ENCODE measurements at places on chromosomes 12 and 14. TPM values are rescaled to one million over a fixed set of nuclear protein-coding genes. Genes with fewer than 3 reads are reported as not detected.

DNA sequence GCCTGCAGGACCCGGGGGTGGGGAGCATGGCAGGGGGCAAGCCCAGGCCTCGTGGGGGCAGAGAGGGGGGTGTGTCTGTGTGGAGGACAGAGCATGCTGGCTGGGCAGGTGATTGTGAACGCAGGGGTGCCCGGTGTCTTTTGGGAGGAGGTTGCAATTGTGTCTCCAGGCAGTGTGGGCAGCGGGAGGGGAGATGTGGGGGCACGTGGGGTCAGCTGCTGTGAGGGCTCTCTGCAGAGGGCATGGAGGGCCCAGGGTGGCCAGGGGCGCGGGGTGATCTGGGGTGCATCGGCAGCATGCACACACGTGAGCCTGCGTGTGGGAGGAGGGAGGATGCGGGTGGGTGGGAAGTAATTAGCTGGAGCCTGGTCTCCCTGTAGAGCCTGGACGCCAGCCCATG, 32.2 kb upstream of the DIO3 start:
- DNase-seq = no peak

DNA sequence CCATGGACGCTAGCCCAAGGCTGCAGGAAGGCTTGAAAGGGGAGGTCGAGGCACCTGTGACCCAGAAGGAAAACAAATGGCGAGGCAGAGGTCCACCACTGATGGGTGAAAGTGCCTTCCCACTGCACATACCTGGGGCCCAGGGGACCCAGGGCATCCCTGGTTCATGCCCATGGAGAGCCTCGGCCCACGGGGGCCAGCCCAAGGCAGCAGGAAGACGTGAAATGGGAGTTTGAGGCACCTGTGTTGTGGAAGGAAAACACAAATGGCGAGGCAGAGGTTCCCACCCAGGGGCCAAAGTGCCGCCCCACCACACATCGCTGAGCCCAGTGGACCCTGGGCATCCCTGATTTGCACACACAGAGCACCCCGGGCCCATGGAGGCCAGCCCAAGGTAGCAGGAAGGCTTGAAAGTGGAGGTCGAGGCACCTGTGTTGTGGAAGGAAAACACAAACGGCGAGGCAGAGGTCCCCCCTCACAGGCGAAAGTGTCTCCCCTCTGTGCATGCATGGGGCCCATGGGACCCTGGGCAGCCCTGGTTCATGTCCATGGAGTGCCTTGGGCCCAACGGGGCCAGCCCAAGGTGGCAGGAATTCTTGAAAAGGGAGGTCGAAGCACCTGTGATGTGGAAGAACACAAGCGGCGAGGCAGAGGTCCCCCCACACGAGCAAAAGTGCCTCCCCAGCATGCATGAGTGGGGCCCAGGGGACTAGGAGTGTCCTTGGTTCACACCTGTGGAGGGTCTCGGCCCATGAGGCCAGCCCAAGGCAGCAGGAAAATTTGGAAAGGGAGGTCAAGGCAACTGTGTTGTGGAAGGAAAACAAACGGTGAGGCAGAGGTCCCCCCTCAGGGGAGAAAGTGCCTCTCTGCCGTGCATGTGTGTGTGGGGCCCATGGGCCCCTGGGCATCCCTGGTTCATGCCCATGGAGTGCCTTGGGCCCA, 383.3 kb downstream of the ALG10 start:
- no peak for DNase-seq

GRCh38 chr12:120598674-120599463, 17.7 kb upstream of the POP5 start:
- no peak for DNase-seq

DNA sequence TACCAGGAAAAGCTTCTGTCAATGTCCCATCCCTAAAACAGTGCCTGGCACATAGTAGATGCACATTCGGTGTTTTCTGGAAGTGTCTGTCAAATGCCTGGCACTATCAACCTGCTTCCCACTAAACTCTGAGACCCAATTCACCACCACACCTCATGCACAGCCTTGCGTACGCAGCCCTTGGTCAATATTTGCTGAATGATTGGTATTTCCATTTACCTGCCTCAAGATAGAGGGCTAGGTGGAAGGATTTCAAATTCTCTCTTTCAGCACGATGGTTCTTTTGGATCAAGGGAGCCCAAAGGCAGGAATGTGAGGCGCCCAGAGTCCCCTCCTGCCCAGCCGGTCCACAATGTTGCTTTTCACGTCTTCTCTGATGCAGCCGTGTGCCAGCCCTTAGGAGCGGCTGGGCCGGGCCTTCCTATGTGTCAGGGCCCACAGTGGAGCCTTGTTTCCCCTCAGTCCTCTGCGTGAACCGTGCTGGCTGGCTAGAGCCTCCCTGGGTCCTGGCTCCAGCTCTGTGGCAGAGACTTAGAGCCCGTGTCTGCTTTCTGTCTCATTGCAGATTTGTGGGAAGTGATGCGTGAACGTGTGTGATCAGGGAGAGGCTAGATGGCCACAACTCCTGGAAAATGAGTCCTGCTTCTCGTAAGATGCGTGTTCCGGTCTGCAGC, 99.9 kb upstream of the RFLNA start:
- no peak for DNase-seq

- peak; percentile 38 for DNase-seq
These were observed 21.3 kb upstream of the RFLNA start for GRCh38 chr12:124273630-124274029.

DNA sequence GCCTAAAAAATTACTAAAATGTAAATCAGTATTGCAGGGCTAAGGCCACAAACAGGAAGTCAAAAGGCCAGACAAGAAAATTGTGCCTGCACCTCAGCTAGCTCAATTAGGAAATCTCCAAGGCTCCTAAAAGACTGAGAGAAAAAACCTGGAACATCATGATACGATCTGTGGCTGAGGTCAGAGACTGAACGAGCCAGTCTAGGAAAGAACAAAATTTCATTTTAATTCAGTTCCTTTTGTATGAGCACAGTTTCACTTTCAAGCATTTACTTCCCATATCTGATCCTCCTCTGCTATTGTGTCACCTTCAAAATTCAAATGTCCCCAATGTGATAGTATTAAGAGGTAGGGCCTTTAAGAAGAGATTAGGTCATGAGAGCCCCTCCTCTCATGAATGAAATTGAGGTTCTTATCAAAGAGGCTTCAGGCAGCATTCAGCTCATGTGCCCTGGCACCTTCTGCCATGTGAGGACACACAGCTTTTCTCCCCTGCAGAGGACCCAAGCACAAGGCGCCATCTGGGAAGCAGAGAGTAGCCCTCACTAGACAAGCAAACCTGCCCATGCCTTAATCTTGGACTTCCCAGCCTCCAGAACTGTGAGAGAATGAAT, 14.8 kb downstream of the PRKAB1 start:
- no peak for DNase-seq

DNA sequence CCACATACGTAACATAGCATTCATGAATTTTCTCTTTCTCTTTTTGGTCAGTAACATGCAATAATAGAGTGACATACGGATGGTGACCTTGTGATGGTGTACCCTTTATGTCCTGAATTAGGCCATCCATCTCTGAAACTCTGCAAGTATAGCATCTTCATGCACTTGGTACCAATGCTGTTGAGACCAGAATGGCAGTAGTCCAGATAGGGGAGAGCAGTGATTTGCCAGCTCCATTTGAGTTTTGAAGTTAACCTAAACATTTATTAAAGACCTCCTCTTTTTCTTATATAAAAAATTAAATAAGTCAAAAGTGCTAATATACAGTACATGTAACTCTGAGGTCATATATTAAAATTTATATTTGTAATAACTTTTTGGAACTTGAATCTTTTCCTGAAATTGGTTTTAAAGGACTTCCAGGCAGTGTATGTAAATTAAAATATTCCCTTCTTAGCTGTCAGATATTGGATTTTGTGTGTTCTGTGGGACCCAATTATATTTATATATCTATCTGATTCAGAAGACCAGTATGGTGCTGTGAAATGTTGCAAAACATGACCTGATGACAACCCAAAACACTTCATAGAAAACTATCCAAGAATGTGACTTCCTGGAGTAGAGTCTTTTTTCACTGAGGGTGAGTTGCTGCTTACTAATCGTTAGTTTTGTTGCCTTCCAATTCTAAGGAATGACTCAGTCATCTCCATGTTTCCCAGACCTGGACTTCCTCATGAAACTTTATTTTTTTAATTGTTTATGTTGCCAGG, 3.5 kb downstream of the ELK3 start:
- no peak for DNase-seq

- no peak for DNase-seq
These were observed 206.4 kb upstream of the GRIP1 start for GRCh38 chr12:66885115-66885875.

- no peak for DNase-seq
These were observed 5.3 kb downstream of the NUBPL start for GRCh38 chr14:31566456-31566855.

DNA sequence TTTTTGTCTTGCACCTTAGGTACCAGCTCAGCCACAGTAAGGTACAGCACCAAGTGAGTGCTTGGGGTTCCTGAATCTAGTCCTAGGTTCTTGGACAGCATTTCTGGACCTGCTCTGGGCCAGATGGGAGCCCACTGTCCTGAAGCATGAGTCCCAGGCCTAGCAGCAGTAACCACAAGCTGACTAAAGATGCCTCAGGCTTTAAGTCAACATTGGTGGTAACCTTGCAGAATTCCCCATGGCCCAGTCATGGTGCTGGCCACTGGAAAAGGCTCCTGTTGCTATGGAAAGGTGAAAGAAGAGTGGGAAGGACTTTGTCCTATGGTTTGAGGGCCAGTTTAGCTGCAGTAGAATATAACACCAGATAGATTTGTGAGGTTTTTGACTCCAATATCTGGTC, 86.9 kb upstream of the CLEC14A start:
- DNase-seq = no peak

GRCh38 chr12:95790917-95791849, 619 bp upstream of the NTN4 start:
- no peak for DNase-seq

DNA sequence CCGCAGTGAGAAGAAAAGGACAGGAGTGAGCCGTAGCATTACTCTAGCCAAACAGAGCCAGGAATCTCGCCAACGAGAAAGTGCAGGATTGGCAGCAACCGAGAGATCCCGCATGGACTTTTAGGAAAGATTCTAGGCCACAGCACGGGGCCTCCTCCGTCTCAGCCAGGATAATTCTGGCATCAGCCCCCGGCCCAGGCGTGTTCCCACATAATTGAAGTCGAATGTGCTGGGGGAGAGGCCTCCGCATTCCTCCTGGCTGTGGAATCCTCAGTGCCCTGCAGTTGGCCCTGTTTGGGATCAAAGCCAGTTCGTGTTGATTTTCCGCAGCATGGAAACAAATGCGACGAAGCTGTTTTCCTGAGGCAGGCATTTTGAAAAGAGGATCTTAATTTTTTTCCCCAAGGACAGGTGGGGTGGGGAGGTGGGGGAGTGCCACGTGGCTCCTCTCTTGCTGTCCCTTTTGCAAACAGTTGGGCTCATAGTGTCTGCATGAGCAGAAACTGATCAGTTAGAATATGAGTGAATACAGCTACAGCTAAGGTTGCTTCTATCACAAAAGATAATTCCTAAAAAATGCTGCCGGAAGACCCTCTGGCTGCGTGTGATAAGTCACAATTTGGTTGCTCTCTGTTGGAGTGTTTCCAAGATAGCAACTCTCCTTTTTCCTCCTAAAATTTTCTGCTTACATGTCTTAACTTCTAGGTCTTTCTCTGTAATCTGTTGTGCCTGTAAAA, 37.3 kb upstream of the ATXN2 start:
- no peak for DNase-seq

- no peak for DNase-seq
These were observed 44.2 kb downstream of the TMX1 start for GRCh38 chr14:51284241-51284640.

- DNase-seq = peak; percentile 12
These were observed 38.2 kb downstream of the CACNA2D4 start for GRCh38 chr12:1880153-1880845.

DNA sequence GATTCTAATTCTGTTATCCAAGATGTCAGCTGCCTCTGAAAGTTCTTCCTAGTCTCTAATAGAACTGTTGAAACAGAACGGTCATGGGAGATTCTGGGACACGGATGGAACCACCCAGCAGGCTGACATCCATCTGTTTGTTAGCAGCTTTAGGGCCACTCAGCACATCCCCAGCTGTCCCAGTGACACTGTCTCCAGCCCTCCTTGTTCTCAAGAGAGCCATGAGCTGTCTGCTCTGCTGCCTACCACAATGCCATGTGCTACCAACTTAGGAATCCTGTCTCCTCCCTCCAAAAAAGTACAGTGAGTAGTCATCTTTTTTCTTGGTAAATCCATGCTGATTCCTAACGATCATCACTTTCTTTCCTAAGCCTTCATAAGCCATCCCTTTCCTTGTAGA, 130.5 kb downstream of the ZFP36L1 start:
- no peak for DNase-seq

DNA sequence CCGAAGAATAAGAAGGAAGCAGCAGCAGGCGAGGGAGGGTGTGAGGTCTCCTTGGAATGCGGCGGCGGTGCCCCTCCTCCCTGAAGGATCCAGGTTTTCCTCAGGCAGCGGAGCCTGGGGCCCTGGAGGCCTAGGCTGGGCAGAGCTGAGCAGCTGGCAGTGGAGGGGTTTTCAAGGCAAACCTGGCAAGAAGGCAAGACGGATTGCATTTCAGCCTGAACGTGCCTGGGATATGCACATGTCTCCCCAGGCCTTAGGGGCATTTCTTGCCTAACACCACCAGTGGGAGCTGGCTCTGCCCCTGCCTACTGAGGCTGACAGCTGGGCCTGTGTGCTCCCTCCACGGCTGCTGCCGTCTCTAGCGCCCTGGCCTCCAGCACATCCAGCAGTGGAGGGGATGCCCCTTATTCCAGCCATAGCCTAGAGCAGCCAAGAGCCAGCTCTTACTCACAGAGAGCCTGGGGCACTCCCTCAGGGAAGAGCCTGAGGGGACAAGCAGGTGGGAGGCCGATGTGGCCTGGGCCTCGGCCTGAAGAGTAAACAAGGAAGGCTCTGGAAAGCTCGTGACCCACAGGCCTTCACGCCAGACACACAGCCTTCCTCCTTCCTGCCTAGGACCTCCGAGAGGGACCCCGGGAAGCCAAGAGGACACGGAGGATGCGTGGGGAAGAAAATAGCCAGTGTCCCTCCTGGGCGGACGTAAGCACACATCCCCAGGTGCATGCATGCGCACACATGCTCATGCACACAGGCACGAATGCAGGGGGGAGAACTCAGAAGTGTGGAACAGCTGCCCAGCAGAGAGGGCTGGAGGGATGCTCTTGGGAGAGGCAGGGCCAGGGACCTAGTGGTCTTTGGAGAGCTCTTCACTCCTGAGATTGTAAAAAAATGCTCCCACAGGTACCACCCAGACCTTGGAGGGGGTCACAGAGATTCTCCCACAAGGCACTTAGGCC, 23.0 kb upstream of the EIF2B2 start:
- DNase-seq = no peak

- DNase-seq = no peak
These were observed 17.1 kb downstream of the IRAK3 start for GRCh38 chr12:66206141-66206540.

Gene ART4
- total RNA-seq = not detected

Gene DPPA3
- not detected for total RNA-seq

Gene FIGNL2
- total RNA-seq = 0.32 TPM

Gene LIN7A
- not detected for total RNA-seq

Gene ZFHX2
- total RNA-seq = 1.5 TPM

Gene PMEL
- total RNA-seq = 0.55 TPM

Gene SPTB
- not detected for total RNA-seq

Gene VRTN
- total RNA-seq = not detected

Gene PTPRO
- total RNA-seq = 2.6 TPM

Gene GNG2
- total RNA-seq = 302 TPM

Gene PYGL
- total RNA-seq = not detected

Gene CIROP
- total RNA-seq = not detected

Gene NYNRIN
- 0.52 TPM for total RNA-seq

Gene RAD51AP1
- total RNA-seq = 44.6 TPM

Measured in activated CD8-positive, alpha-beta T cell treated with anti-CD3 and anti-CD28 coated beads, Interleukin-2, amount 10 ng/mL, durations not matched to agents 7 days and 5 days (primary cell).